ENCODE measurements at places on chromosomes 7 and 10.

DNA sequence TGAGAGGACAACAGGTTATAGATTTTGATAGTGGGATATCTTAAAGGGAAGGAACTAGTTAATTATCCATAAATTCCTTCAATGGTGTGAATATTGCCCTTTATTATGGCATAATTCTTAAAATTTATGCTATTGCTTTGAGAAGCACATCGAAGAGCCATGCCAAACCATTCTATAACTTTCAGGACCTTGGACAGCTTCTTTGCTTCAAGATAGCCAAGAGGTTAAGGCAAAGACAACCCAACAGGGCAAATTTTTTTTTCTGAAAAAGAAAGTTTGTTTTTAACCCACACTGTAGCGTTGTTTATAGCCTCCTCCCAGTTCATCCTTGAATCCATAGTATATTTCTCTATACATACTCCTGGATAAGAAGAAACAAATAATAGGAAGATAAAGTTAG, 103.2 kb downstream of the NRG3 start:
- DNase-seq: no peak

DNA sequence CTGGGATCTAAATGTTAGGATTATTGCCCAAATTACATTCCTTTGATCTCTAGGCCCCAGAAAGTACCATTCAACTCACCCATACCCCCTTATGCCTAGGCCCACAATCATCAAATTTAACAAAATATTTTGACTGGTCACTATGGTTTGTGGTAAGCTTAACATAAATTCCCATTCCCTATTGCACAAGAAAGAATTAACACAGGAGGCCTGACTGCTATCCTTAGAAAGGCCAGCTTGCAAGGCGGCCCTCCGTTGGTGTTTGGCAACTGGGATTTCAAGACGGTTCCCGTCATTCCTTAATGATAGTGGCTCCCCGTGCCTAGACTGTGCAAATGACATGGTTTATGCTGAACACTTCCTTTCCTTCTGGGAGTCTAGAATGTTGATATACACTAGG, 29.6 kb downstream of the ARHGAP21 start:
- no peak for DNase-seq

- DNase-seq: no peak
Observed at GRCh38 chr7:152871005-152871677, 111.6 kb downstream of the ACTR3B start.

DNA sequence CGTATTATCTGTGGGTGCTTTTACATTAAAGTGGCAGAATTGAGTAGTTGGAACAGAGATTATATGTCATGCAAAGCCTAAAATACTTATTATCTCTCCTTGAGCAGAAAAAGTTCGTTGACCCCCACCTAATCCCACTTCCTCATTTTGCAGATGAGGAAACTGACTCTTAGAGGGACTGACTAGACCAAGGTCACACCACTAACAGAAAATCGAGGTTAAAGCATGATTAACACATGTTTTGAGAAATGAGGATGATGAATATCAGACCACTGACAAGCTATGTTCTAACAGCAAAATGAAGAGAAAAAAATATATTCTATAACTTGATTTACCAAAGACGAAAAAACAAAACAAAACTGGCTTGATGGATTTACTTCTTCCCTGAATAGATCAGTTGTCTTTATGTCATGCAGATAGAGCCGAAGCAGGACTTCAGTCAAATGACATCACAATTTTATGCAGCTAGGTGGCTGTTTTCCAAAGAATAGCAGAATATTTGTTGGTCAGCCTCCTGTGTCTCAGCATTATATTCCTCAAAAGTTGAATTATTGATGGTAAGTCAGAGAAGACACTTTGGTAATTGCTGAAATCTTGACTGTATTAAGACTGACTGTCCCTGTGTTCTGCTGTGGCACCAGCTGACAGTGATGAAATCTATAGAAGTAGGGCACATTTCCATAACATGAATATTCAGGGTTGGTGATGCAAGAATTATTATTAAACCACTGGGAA, 24.2 kb upstream of the SMIM30 start:
- no peak for DNase-seq

GRCh38 chr7:93147363-93147762, 822 bp downstream of the SAMD9L start:
- peak; percentile 51 for DNase-seq

GRCh38 chr7:18520450-18521235, 25.1 kb downstream of the HDAC9 start:
- DNase-seq: peak; percentile 33

GRCh38 chr7:23383225-23383624, 84.1 kb downstream of the MALSU1 start:
- no peak for DNase-seq

DNA sequence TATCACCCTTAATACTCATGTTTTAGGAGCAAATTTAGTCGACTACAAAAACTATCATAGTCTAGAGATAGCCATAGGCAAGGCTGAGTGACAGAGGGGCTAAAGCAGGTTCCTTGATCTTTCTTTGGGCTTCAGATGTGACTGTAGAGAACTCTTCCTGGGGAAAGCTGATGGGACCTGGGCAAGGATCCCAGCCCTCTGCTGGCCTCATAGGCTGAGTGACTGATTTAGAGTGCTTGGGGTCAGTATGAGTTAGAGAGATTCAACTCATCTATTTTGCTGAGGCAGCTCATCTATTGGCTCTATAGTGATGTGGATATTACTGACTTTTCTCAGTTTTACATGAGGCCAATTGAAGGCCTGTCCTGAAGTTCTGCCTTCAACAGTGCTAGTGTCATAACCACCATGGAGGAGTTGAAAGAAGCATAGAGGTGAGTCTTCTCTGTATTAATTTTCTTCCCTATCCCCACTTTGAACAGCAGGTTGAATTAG, 81.6 kb downstream of the SAMD9 start:
- DNase-seq: no peak

DNA sequence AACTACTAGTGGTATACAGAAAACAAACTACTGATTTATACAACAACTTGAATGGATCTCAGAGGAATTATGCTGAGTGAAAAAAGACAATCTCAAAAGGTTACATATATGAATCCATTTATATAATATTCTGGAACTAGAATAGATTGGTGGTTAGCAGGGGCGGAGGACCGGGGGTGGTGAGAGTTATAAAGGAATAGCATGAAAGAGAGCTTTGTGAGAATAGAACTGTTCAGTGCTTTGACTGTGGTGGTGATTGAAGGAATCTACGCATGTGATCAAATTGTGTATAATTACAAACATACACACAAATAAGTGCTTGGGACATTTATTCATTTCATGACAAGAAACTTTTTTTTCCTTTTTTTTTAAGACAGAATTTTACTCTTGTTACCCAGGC, 19.6 kb downstream of the RAB19 start:
- peak; percentile 95 for DNase-seq

GRCh38 chr7:78779788-78780187, 673.7 kb downstream of the MAGI2 start:
- DNase-seq: no peak

GRCh38 chr10:124090601-124091209, 2.7 kb downstream of the CHST15 start:
- DNase-seq: no peak

- peak; percentile 79 for DNase-seq
Observed at GRCh38 chr7:5635461-5636445, 145.7 kb downstream of the RNF216 start.

GRCh38 chr10:74081192-74081803, 69.3 kb downstream of the AP3M1 start:
- peak; percentile 59 for DNase-seq

DNA sequence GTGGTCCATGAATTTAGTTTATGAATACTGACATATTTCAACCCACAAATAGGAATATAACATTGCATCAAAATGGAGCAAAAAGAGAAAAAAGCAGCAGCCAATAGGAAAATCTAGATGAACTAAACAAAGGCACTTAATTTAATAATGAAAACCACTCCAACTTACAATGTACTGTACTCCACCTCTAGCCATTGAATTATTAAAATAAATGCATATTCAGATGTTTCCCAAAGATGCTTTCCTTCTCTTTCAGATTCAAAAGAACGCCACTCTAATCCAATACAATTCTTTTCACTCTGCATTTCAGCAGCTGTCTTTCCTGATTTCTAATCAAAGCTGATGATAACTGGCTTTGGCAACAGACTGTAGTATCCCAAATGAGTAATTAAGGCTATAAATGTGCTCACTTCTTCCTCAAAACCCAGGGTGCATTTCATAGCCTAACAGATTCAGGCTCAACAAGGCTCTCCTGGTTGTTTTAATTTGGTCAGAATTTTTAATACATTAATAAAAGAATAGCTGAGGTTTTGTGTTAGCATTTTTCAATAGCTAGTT, 577.1 kb downstream of the PARD3 start:
- DNase-seq: no peak

DNA sequence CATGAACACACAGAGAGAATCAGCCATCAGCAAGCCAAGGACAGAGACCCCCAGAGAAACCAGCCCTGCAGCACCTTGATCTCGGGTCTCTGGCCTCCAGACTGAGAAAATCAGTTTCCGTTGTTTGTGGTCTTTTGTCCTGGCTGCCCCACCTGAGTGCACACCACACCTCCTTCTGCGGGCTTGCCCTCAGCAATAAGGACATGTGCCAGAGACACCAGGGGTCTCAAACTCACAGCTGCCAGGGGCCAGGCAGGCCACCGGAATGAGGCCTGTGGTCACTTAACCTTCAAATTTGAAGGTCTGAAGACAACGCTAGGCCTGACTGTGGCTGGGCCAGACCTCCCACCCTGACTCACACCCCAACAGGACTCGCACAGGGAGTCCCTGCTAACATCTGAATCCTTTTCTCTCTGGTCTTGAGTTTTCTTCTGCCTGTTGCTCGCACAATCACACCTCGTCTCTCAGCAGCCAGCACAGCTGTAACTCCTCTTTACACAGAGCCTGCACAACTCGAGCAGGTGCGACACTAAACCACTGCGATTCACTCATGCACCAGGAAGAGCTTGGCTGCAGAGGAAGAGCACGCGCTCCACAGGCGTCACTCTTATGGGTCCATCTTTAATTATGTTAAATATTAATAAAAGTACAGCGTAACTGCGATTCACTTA, 86.2 kb downstream of the CHST15 start:
- no peak for DNase-seq

- peak; percentile 98 for DNase-seq
Observed at GRCh38 chr7:128387216-128388144, 22.3 kb downstream of the IMPDH1 start.

DNA sequence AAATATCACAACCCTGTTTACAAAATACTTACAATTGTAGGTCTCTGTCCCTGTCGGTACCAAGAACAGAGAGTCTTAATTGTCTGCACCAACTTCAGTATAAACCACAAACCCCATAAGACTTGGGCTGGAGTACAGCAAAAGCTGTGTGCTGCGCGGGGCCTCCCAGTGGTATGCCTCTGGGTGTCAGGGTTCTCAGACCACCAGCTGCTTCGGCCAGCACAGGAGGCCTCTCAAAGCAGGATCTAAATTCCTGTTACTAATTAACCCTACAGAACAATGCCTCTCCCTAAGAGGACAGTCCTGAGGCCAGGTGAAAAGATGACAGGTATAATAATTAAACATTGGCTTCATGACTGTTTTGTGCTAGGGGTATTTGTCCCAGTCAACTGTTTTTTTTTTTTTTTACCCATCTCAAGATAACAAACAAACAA, 957 bp upstream of the SVIL start:
- no peak for DNase-seq

GRCh38 chr10:52644373-52645186, 128.0 kb downstream of the MBL2 start:
- peak; percentile 13 for DNase-seq

GRCh38 chr10:113661332-113661731, 2.5 kb downstream of the NRAP start:
- no peak for DNase-seq

- DNase-seq: no peak
Observed at GRCh38 chr7:485188-486081, 34.2 kb downstream of the PDGFA start.

GRCh38 chr7:113301141-113301540, 182.8 kb upstream of the SMIM30 start:
- no peak for DNase-seq

DNA sequence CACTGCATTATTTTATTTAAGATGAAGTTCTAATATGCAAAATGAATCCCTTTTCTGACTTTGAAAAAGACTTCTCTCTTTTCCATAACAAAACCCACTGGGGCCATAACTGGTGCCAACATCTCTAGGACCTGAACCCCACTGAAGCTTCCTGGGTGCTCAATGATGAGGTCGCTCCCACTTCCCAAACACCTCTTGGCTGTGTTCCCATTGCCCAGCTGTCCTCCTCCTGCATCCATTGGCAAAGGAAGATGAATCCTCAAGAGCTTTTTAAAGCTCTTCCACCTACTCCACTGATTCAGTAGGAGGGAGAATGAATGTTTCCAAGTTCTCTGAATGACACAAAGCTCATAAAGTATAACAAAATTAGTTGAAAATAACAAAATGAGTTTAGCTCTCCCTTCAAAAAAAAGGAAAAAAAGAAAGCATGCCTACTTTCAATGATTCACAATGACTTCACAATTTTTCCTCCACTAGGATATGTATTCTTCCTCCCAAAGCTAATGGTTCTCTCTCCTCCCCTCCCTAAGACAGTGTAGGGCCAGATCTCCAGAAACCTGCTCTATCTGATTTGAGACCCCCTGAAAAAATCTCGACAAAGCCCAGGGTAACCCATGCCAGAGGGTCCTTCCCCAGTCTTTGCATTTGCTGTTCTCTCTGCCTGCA, 64.8 kb downstream of the SORBS1 start:
- DNase-seq: no peak

DNA sequence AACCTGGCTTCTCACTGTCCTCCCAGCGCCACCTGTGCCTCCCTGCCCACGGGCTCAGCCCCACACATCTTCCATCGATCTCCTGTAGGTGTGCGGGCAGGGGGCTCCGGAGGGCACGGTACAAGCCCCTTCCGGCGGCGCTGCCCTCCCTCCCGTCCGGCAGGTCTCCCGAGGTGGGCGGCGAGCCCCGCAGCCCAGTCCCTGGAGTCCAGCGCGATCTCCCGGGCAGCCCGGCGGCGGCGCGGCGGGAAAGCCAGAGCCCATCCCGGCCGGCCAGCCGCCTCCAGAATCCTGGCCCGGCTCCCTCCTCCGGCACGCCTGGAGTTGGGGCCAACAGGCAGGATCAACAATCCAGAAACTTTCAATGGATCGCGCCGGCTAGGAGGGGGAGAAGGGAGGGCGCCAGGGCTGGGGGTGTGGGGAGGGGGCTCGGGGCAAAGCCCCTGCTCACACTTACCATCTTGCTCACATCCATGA, 100.1 kb downstream of the HIP1 start:
- no peak for DNase-seq

DNA sequence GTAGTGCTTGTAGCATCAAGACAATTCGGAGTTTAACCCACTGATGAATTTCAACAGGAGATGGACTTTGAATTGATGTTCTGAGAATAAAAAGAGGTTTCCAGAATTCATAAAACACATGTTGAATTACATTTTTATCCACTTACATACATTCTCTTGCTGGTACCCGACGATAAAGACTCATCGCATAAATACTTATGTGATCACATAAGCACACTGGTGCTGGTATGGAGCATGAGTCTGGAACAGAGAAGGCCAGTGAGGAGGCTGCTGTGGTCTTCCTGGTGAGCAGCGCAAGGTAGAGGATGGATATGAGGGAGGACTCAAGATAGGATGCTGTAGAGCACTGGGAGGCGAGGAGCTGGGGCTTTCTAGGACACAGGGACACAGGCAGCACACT, 109.0 kb downstream of the RNF216 start:
- no peak for DNase-seq

Measured in COLO829 (cell line).